ENCODE measurements at places on chromosomes 1 and 21.

- H3K4me1 ChIP-seq = no peaks in the 10 kb centered on the region
- H3K27ac ChIP-seq = no peak overlapping the region
- DNase-seq = peak; percentile 5
- H3K36me3 ChIP-seq = no peaks in the 10 kb centered on the region
- H3K27me3 ChIP-seq = no peaks in the 10 kb centered on the region
- no peak overlapping the region for H3K4me3 ChIP-seq
These were observed 361.8 kb upstream of the VAMP3 start for GRCh38 chr1:7409278-7409677.

- H3K36me3 ChIP-seq = no peaks in the 10 kb centered on the region
- no peak overlapping the region for H3K4me3 ChIP-seq
- no peak for DNase-seq
- H3K4me1 ChIP-seq = no peaks in the 10 kb centered on the region
- peaks cover 40% of the 10 kb centered on the region for H3K27me3 ChIP-seq
These were observed 39.4 kb upstream of the FMOD start for GRCh38 chr1:203390298-203390697.

DNA sequence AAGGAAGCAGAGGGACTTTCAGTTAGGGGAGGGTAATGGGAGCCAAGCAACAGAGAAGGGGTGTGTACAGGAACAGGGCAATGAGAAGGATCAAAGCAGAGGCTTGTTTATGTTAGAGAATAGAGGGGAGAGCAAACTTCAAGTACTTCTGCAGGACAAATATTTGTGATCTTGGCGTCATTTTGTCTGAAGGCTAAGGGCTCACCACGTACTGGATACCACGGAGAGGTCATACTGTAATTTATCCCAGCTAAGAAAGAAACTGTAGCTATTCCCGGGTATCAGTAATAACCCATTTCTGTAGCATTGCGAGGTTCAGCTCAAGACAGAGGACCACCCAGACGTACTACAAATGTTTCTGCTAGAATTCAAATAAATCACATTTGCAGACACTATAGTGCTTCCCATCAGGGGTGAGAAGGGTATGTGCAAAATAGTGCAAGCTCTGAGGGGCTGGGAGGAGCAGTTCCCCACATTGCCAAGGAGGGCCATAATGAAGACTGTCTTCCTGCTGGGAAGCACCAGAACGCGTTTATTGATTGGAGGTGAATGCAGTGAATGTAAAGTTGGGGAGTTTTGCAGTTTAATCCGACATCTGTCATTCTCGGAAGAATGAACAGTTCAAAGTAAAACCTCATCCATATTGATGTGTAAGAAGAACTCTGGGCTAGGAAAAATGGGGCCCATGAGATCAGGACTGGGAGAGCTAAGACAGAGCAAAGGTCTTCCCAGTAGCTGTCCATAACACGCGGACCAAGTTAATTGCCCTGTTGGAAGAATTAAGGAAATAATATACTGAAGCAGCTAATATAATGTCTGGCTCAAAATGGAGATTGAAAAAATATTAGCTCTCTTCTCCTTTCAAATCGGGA lies 136.9 kb downstream of the RWDD3 start:
- no peak overlapping the region for H3K4me3 ChIP-seq
- DNase-seq = no peak
- no peaks in the 10 kb centered on the region for H3K36me3 ChIP-seq
- H3K27me3 ChIP-seq = no peaks in the 10 kb centered on the region
- no peak overlapping the region for H3K27ac ChIP-seq

GRCh38 chr1:115796897-115797296 lies 28.4 kb upstream of the CASQ2 start:
- no peaks in the 10 kb centered on the region for H3K36me3 ChIP-seq
- DNase-seq = no peak
- H3K27ac ChIP-seq = no peak overlapping the region
- no peaks in the 10 kb centered on the region for H3K4me1 ChIP-seq

DNA sequence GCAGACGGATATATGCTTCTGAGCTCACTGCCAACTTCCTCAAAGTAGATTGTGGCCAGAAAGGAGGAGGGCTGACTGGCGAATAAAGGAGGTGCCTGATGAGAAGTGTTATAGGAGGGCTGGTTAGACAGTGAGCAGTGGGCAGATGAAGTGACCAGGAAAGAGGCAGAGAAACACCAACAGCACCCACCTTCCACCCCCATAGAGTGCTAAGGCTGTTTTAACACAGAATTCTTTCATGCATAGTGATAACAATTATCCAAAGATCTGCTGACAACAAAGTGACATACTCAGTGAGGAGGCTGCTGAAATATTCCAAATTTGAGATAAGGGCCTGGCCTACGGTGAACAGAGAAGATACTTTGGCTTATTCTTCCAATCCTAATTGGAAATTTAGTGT lies 21.2 kb upstream of the MTR start:
- no peak for DNase-seq
- peaks cover 30% of the 10 kb centered on the region for H3K27me3 ChIP-seq
- no peak overlapping the region for H3K4me3 ChIP-seq
- no peaks in the 10 kb centered on the region for H3K4me1 ChIP-seq
- no peaks in the 10 kb centered on the region for H3K36me3 ChIP-seq

GRCh38 chr1:7047866-7048265 lies 262.6 kb downstream of the CAMTA1 start:
- H3K36me3 ChIP-seq = no peaks in the 10 kb centered on the region
- no peak overlapping the region for H3K27ac ChIP-seq
- no peak for DNase-seq
- H3K4me1 ChIP-seq = no peaks in the 10 kb centered on the region
- H3K4me3 ChIP-seq = no peak overlapping the region

DNA sequence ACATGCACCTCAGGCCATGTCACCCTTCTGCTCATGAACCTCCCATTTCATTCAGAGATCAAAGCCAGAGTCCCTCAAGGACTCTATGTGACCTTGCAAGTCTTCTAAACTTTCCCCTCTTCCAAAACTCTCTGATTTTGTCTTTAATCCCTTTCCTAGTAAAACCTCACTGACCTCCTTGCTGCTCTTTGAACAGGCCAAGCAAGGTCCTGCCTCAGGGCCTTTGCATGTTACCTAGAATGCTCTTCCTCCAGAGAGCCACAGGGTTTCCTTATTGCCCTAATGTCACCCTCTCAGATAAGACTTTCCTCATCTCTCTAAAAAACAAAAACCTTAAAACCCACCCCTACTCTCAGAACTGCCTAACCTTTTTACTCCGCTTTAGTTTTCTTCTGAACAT lies 26.6 kb downstream of the IL23R start:
- H3K4me1 ChIP-seq = peaks cover 25% of the 10 kb centered on the region
- peaks cover 13% of the 10 kb centered on the region for H3K36me3 ChIP-seq
- H3K4me3 ChIP-seq = no peak overlapping the region
- DNase-seq = no peak
- no peaks in the 10 kb centered on the region for H3K27me3 ChIP-seq

DNA sequence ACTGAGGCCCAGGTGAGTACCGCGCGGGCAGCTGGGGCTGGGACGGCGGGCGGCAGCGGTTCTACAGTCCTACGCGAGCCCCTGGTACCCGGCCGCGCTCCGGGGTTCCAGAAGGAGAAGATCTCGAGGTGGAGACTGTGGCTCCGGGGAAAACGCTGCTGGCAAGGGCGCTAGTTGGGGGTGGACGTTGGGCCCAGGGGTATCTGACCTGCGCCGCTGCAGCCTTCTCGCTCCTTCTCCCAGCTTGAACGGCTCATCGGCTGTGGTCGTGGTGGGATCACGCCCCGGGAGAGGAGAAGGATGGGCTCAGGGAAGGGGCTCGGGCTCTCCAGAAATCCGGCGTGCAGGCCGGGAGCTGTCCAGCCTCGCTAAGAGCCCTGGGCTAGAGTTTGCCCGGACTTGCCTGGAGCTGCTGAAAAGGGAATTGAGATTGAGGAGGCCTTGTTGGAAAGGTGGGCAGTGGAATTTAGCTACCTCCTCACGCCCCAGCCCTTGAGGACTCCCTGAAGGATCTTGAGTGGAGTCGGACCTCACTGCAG lies 1.1 kb upstream of the POU3F1 start:
- H3K27ac ChIP-seq = no peak overlapping the region
- peak overlapping the region; percentile 71 for H3K4me3 ChIP-seq

DNA sequence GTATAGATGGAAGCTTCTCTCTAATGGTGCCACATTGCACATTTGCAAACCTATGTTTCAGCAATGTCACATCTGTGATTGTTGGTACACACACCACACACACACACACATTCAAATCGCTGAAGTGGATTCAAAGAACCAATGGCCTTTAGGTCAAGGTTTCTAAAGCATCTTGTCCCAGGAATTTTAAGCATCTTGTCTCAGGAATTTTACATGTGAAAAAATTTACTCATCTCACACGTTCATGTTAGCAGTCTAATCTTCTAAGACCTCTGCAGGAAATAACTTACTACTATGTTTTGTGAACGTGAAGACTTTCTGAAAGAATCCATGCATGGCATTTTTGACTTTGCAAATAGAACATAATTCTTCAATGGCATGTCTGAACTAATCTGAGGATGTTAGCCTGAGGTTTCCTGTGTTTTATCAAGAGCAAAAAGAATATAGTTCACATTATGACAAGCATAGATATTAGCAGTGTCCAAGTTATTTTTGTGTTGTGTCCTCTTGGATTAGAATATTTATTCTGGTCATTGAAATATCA lies 125.1 kb downstream of the CYYR1 start:
- no peak for DNase-seq
- H3K4me3 ChIP-seq = no peak overlapping the region
- no peak overlapping the region for H3K27ac ChIP-seq

DNA sequence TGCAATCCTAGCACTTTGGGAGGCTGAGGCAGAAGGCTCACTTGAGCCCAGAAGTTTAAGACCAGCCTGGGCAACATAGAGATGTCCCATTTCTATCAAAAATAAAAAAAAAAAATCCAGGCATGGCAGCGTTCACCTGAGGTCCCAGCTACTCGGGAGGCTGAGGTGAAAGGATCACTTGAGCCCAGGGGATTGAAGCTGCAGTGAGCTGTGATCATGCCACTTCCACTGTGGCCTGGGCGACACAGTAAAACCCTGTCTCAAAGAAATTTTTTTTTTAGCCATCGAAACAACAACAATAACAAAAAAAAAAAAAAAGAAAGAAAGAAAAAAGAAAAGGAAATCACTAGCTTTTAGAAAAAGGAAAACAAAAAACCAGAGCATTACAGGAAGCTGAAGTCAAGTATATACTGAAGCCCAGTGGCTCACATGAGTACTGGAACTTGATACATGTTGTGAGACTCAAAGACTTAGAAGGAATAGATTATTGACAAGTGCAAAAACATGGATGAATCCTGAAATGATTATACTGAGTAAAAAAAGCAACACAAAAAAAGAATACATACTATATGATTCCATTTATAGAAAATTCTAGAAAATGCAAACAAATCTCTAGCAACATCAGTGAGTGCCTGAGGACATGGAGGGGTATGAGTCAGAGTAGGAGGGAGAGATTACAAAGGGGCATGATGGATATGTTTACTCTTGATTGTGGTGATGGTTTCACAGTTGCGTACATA lies 6.1 kb upstream of the RABGAP1L start:
- no peak for DNase-seq
- no peaks in the 10 kb centered on the region for H3K27me3 ChIP-seq
- peak overlapping the region; percentile 69 for H3K27ac ChIP-seq
- H3K4me3 ChIP-seq = no peak overlapping the region

DNA sequence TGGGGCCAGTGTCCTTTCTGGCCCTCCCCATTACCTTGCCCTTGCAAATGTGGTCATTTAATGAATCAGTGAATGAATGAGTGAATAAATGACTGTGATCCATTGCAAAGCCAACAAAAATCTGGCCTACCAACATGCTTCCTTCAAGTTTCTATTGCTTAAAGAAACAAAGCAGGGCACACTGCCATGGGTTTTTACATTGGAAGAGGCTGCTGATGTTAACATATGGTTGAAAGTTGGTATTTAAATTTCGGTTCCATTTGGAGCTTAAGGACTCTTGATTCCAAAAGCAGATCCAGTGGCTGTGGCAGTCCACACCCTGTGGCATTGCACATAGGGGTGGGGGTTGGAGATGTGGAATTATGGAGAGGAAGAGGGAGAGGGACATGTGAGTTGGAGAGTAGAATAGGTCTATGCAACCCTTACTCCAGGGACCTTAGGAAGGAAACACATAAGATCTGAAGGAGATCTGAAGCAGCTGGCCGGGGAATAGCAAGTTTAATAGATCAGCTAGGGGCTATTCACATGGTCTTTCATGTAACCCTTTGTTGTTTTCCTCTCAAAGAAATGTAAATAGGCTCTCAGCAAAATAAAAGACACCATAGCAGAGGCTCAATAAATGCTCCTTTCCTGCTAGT lies 7.2 kb downstream of the ABCA4 start:
- H3K4me1 ChIP-seq = no peaks in the 10 kb centered on the region
- DNase-seq = no peak
- H3K27ac ChIP-seq = no peak overlapping the region
- no peaks in the 10 kb centered on the region for H3K36me3 ChIP-seq
- H3K27me3 ChIP-seq = peaks cover 4% of the 10 kb centered on the region

DNA sequence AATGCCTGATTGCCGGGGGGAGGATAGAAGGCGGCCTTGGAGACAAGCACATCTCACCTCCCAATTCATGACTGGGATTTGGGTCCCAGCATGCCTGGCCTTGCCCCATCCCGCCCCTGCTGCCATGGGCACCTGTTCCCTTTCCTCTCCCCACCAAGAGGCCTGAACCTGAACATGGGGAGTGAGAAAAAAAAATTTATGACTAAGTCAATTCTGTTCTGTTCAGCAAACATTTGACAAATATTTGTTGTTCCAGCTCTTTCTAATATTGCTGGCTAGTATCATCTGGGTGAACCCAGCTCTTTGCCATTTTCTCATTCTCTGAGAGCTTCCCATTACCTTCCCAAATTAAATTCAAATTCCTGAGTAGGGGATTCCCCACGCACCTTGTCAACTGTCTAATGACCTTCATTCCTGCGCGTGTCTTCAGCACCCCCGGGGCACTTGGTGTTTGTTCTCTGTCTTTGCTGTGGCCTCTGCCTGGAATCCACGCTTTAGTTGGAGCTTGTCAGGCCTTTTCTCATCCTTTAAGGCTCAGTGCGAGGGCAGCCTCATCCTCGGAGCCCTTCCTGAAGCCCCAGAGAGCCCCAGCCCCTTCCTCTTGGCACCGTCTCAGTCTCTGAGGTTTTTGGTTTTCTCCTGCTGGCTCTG lies 42.8 kb downstream of the ARHGEF10L start:
- H3K27me3 ChIP-seq = no peaks in the 10 kb centered on the region
- H3K27ac ChIP-seq = no peak overlapping the region
- no peak for DNase-seq

GRCh38 chr1:48558366-48558765 lies 86.4 kb upstream of the SPATA6 start:
- no peak overlapping the region for H3K4me3 ChIP-seq
- peaks cover 3% of the 10 kb centered on the region for H3K27me3 ChIP-seq
- H3K36me3 ChIP-seq = no peaks in the 10 kb centered on the region
- H3K27ac ChIP-seq = no peak overlapping the region
- no peak for DNase-seq

GRCh38 chr1:53130598-53130877 lies 11.9 kb downstream of the SLC1A7 start:
- no peaks in the 10 kb centered on the region for H3K36me3 ChIP-seq
- DNase-seq = no peak
- no peak overlapping the region for H3K27ac ChIP-seq

- H3K4me1 ChIP-seq = no peaks in the 10 kb centered on the region
- peaks cover 4% of the 10 kb centered on the region for H3K27me3 ChIP-seq
- H3K27ac ChIP-seq = no peak overlapping the region
- no peak for DNase-seq
- no peaks in the 10 kb centered on the region for H3K36me3 ChIP-seq
These were observed 19.6 kb upstream of the ERO1B start for GRCh38 chr1:236301080-236301957.

GRCh38 chr1:158014731-158015320 lies 21.4 kb downstream of the KIRREL1 start:
- no peaks in the 10 kb centered on the region for H3K36me3 ChIP-seq
- H3K4me3 ChIP-seq = no peak overlapping the region
- peaks cover 44% of the 10 kb centered on the region for H3K27me3 ChIP-seq
- no peaks in the 10 kb centered on the region for H3K4me1 ChIP-seq

Data from activated CD4-positive, alpha-beta memory T cell treated with anti-CD3 and anti-CD28 coated beads, Interleukin-2, amount 10 ng/mL, durations not matched to agents 7 days and 5 days (primary cell).